ENCODE measurements at places on chromosomes 3 and 15.

DNA sequence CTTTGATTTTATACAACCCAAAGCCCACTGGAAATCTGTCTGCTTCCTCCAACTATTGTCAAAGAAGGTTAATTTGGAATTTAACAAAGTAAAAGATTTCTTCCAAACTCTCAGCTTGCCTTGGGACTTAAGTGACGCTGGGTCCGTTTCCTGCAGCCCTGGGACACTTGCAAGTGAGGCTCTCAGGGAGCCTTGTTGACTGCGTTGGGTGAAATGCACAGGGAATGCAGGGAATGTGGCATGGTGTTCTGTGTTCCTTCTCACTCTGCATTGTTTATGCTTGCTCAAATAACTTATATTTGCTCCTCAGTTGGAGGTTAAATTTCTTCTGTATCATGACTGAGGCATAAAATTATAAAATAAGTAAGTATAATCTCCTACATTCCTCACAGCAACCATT, 60.9 kb upstream of the TJP1 start:
- DNase-seq: no peak

DNA sequence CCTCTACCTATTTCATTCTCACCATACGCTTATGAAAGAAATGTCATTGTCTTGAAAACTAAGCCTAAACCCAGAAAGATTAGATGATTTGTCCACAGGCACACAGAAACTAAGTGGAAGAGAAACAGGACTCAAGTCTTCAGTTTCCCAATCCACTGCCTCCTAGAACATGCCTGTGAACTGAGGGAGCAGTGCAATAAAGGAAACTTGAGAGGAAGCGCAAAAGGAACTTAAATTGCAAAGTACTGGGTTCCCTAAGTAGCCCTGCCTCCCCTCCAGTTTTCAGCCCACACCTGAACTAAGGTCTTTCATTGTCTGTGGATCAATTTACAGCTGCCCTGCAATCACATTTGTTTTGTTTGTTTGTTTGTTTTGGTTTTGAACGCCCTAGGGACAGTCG, 56.7 kb upstream of the TSEN2 start:
- no peak for DNase-seq

DNA sequence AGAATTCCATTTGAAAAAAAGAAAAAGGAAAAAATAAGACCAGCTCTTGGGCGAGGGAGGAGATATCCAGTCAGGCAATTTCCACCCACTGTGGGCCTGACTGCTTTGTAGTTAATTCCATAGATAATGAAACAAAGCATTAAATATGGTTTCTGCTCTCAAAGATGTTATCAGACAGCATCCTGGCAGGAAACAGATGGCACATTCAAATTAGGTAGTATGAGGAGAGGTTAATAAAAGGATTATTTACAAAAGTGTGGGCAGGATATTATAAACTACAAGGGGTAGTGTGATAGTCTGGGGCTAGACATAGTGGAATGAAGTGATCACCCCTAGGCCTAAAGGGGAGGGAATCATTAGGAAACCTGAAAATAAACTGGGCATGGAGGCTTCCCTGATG, 193.2 kb downstream of the CLSTN2 start:
- DNase-seq: no peak

- no peak for DNase-seq
These were observed 487.7 kb upstream of the RASGRP1 start for GRCh38 chr15:39052323-39052705.

DNA sequence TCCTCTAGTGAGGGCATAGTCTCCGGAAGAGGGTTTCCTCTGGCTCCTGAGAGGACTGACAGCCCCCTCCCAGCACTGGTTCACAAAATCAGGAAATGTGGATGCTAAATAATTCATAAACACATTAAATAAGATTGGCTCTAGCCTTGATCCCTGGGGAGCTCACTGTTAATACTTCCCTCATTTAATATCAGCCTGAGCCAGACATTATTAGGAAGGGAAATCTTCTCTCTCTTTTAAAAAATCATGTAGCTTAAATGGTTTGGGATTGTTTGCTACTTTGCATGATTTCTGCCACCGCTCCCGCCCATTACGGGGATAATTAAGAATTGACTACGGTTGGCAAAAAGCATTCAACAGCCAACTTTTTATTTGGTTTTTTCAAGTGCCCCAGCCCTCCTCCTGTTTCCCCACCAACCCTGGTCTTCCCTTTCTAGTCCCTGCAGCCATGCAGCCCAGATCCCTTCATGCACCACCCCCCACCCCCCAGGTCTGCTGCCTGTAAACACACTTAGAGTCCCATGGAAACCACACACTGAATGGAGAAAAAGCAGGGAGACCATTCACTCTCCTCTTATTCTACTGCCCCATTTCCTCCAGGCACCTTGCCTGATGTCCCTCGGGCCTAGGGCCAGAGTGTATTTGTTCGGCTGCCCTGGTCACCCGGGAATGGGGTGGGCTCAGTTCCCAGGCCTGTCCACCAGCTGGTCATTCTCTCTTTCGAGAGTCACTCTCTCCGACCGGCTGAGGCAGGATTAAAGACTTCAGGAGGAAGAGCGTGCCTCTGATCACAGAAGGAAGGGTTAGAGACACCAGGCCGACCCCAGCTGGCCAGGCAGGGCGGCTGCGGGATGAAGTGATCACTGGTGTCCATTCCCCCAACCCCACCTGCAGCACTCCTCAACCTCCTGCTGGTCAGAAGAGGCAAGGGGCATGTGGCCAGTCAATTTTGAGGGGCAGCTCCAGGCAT, 45.1 kb downstream of the SEMA5B start:
- no peak for DNase-seq
